ENCODE measurements at places on chromosomes 5 and 9.

- DNase-seq: peak; percentile 14
Observed at GRCh38 chr5:113081881-113082546, 105.4 kb downstream of the DCP2 start.

DNA sequence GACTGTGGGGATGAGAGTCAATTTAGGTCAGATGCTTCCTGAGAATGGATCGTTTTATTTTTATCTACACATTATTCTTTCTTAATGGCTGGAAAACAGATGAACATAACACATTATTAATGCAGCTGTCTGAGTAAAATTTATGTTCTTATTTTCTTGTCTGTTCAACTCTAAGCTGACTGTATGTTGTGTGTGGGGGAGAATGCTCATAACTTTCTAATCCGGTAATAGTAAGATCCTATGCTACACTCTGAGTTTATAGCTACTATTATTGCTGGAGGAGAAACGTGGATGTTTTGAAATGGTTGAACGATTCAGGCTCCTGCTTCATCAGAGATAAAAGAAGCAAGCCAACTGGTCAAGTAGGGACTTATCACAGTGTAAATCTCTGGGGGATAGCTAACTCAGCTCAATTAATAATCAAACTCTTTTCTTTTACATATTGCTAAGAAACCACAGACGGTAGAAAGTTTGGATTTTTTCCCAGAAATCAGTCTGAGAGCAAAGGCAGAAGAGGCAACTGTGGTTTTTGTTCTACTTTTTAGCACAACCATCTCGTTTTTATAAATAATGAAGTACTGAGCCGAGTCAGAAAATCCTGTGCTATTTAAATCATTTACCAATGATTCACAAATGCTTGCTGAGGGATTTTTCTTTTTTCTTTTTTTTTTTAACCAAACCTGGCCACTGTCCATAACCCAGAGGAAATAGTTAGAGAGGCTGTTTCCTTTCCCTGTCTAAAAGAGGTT lies 265.0 kb upstream of the FAM174A start:
- DNase-seq: no peak

DNA sequence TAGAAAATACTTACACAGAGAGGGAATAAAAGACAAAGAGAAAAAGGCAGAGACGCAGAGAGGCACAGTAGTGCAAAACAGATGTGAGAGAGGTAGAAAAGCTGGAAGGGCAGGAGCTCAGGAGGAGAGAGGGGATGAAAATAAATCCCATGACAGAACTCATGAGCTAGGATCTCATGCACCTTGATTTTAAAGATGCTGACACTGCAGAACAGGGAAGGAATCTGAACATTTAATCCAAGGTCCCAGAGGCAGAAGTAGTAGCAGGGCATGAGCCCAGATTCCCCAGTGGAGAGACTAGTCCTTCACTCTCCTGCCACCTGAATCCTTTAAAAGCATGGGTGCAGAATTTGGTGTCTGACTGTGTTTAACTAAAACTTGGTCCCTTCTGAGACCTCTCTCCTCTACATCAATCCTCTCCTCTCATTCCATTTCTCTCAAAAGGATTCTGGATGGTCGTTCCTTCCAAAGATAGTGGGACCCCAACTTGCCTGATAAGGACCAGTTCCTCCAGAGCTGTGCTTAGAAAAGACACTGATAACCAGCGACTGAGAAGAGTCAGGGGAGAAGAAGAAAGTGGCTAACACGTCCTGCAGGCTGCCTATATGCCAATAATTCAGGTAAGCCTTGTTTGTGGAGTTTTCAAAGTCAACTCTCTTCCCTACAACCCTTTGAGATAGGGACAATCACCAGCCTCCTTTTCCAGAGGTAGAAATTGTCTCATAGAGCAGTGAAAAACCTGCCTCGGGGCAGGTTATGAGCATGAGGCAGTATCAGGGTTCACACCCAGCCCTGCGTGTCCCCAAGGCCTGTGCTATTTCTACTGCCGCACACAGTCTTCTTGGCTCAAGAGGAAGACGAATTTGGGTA lies 203.2 kb upstream of the TRIM32 start:
- no peak for DNase-seq

DNA sequence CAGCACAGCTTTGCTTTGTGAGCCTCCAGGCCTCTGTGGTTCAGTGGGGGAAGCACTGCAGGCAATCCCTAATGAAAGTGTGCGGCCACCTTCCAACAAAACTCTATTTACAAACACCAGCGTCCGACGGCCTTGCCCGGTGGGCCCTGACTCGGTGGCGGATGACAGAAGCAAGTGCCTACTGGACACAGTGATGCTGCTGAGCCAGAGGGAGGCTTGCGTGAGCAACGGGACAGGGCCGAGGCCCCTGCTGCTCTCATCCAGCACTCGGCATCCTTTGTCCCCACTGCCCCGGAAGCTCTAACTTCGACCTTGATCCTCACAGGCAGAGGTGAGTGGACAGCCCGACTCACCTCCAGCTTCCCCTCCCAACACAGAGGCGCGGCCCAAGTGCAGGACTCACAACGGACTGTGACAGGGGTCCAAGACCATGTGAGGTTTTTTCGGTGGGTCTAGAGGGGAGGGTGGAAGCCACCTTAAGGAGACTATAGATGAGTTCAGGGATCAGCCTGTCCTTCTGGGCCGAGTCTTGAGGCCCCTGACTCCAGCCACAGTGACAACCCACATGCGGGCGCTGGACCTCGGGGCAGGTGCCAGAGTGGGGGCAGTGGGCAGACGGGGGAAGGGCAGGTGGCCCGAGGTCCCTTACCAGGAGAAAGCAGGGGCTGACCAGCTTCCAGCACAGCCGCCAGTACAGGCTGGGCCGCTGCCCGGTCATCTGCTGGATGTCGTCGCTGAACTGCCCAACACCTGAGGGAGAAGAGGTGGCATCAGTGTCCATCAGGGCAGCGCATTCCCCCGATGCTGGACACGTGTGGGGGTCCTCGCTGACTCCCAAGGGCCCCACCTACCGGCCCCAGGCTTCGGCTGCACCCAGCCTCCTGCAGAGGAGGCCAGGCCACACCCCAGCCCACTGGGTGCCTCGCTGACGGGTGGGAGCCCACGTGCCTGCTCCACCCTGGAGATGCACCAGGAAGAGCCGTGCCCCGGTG lies 39.4 kb downstream of the SLC6A3 start:
- DNase-seq: no peak

GRCh38 chr9:37949576-37949975 lies 45.6 kb upstream of the SLC25A51 start:
- peak; percentile 79 for DNase-seq

DNA sequence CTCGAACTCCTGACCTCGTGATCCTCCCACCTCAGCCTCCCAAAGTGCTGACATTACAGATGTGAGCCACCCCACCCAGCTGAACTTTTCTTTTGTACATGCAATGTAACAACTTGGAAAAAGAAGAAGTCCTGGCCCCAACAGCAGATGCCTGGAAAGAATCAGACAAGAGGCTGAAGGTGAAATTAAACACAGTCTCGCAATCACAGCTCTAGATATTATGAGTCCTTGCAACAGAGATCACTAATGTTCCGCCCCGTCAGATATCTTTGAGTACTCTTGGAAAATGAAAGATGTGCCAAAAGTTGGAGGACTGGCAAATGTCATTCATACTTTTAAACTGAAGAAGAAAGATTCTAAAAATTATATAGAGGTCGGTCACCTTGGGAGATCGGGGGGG lies 254.3 kb downstream of the GLIS3 start:
- no peak for DNase-seq

DNA sequence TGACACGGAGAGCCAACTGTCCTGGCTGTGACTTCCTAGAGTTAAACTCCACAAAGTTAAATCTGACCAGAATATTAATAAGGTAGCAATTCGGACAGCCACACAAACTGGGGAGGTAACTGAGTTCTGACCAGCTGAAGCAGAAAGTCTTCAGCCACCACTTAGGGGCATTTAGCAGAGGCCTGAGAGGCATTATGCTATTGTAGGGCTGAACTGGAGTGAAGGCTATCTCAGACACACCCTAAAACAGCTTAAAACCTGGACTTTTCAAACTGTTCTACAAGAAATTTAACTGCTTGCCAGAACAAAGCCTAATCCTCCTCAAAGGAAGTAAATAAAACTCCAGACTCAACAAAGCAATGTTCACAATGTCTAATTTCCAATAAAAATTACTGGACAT lies 32.4 kb downstream of the RANBP6 start:
- DNase-seq: no peak

DNA sequence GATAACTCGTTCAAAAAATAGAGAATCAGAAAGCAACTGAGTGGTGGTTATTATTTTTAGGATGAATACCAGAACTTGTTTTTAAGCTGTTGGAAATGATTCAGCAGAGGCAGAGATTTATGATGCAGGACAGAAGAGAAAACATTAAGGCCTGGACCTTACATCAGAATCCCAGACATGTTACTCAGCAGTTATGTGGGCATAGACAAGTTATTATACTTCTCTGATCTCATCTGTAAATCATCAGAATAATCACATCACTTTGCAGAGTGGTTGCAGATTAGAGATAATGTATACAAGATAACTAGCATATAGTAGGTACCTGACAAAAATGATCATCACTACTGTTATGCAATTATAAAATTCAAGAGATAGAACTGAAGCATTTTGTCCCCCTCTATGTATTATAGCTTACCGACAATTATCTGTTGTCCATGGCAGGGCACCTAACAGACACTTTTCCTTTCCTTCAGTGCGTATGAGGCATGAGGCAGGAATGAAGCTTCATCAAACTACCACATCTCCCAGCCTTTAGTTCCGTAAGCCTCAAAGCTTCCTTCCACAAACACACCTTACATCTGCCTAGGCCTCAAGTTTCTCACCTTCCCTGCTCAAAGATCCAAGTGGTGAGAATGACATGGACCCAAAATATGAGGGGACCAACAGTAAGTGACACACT lies 165.9 kb downstream of the DENND1A start:
- DNase-seq: peak; percentile 22

DNA sequence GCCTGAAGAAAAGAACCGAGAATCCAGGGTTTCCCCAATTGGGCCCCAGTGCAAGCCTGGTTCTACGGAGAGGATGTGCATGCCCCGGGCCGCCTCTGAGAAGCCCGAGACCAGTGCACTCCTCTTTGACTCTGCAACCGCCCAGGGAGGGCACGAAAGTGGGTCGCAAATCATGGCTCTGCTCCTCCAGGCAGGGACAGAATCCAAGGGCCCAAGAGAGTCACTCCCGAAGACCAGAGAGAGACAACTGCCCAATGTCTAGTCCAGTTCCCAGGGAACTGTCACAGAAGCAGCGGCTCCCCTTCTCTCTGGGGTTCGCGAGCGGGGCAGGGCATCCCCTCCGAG lies 107.8 kb downstream of the PSD2 start:
- no peak for DNase-seq

- no peak for DNase-seq
Observed at GRCh38 chr5:65172486-65173129, 309.1 kb downstream of the ADAMTS6 start.

DNA sequence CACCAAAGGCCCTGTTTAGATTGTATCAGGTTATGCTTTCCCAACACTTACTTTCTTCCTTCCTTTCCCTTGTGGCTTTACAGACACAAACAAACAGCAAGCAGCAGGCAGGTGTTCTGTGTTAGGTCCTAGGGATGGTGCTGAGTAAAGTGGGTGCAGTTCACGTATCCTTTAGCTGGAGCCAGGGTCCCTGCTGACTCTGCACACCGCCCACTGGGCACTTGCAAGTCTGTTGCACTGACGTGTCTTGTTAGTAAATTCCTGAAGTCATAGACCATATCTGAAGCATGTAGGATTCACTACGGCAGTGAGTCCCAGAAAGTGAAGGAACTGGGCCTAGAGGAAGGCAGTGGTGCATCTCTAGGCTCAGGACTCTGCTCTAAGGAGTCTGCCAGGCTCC lies 96.5 kb downstream of the DAPK1 start:
- DNase-seq: no peak

DNA sequence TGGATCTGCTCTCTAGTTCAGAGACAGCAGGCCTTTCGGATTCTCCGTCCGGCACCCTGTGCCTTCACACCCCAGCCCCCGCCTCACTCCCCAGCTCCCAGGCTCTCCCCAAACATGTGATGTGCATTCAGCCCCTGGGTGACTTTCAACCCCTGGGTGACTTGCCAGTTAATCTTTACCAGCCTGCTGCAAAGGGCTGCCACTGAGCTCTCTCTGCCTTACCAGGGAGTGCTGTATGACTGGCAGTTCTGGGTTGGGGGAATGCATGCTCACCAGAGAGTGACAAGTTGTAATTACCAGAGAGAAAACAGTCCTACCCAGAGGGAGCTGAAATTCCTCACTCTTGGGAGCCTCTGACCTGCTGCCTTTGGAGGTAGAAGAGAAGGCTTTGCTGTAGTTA lies 4.9 kb upstream of the ADRA1B start:
- DNase-seq: no peak

GRCh38 chr9:124457887-124458431 lies 7.7 kb downstream of the ADGRD2 start:
- no peak for DNase-seq

DNA sequence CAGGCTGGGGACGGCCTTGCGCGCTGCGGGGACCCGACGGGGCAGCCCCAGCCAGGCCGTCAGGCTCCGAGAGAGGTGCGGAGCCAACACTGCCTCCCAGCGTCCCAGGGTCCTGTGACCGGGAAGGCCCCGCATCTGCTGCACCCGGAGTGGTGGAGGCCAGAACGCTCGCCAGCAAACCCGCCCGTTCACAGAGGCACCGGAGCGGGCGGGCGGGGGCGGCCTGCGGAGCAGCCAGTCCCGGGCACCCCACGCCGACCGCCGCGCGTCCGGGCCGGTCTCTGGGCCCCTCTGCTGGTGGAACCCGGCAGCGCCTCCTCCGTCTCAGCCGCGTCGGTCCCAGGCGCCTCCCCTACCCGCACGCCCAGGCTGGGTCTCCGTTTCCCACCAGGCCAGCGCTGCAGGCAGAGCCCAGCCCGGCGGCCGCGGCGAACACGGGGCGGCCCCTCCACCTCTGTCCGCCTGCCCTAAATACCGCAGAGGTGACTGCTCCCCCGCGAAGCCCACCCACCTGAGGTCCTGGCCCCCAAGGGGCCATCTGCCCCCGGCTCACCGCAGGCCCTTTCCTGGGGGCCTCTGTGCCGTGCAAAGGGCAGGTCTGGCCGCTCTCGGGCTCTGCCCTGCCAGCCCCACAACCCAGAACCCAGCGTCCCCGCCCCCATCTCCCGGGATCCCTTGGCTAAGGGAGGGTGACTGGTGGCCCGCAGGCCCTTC lies 15.9 kb downstream of the EXD3 start:
- DNase-seq: no peak

DNA sequence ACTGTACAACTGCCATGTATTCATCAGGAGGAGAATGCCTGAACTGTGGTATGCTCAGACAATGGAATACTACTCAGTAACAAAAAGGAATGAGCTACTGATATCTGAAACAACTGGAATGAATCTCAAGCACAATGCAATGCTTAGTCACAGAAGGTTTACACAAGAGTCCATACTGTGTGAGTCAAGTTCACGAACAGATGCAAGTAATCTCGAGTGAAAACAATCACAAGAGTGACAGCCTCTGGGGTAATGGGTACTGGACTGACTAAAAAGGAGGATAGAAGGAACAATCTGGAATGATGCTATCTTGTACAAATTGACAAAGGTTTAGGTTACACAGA lies 19.5 kb upstream of the GOLGA1 start:
- DNase-seq: no peak

GRCh38 chr9:130672933-130673615 lies 8.7 kb downstream of the PRDM12 start:
- no peak for DNase-seq

- DNase-seq: no peak
Observed at GRCh38 chr9:113952676-113953075, 76.6 kb downstream of the ZNF618 start.

GRCh38 chr9:78857373-78858225 lies 560.7 kb downstream of the PSAT1 start:
- DNase-seq: no peak

Measured in HS-27A (cell line).